ENCODE measurements at places on chromosomes 12 and 14.
A peak's percentile ranks its signal among the peaks of the same experiment; 100 is the strongest.

- DNase-seq, result no peak
Observed at GRCh38 chr14:81042438-81042837, 87.0 kb downstream of the TSHR start.

DNA sequence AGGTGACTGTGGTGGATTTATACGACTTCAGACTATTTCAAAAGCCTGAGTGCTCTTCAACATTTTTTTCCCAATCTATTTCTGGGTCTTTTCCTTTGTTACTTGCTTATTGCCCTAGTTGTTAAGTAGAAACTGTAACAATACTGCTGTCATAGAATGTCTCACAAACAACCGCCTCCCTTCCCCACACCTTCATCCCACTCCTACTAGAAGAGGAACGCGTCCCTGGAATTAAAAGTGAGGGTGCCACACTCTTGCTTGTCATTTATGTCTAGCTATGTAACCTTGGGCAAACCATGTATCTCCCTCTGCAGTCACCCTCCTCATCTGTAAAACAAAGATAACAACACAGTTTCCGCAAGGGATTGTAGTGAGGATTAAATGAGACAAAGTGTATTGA lies 8.6 kb downstream of the BRAP start:
- DNase-seq, result no peak

- peak; percentile 47 for DNase-seq
Observed at GRCh38 chr14:63544591-63545299, 1.6 kb upstream of the PPP2R5E start.

DNA sequence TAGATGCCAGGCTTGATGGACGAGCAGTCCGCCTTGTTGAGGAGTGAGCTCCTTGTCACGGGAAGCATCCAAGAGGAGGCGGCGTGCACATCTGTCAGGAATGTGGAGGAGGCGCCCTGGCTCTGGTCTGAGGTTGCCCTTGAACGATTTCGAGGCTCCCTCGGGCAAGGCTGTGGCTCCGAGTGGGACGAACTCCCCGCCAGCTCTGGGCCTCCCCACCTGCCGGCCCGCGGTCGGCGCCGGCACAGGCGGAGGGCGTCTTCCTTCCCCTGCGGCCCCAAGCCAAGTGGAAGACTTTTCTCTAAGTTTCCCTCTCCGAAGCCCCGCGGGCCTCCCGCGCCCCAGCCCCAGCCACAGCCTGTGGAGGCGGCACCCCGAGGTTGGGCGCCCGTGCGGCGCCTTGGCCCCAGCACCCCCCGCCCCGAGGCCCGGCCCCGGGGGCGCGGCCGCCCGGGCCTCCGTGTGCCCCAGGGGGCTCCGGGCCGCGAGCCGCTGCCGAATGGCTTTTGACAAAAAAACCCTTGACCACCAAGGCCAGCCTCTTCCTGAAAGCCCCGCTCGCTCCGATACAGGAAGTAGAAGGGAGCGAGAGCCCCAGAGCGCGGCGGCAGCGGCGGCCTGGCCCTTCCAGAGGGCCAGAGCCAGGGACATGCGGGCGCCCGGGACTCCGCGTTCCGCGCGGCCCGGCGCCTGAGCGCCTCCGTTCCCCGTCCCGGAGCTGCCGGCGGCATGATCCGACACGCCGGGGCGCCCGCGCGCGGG lies at the start of gene RIN3:
TSS of gene RIN3 (plus strand) at position 578 of the 762 bp plus-strand sequence. CDS start at position 730, 152 bp downstream.
- peak; percentile 59 for DNase-seq

DNA sequence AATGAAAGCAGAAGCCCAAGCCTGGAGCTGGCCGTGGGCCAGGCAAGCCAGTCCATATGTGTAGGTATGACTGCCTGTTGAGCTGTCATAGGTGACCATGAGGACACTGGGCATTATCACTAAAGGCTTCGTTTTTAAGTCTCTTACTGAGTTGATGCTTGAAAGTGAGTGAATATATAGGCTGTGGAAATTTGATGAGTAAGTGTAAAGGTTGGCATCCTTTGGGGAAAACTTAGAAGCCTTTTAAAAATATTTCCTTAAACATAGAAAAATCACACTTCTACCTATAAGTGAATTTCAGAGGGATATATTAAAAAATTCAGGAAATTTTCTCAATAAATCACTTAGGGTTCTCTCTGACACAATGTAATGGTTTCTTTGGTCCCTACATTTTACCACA lies 396.5 kb downstream of the FOXG1 start:
- no peak for DNase-seq

- no peak for DNase-seq
Observed at GRCh38 chr12:4039931-4040330, 166.7 kb upstream of the PARP11 start.

GRCh38 chr12:3199551-3200031 lies 122.4 kb downstream of the TSPAN9 start:
- no peak for DNase-seq

GRCh38 chr12:120051535-120051934 lies 62.5 kb downstream of the BICDL1 start:
- no peak for DNase-seq

DNA sequence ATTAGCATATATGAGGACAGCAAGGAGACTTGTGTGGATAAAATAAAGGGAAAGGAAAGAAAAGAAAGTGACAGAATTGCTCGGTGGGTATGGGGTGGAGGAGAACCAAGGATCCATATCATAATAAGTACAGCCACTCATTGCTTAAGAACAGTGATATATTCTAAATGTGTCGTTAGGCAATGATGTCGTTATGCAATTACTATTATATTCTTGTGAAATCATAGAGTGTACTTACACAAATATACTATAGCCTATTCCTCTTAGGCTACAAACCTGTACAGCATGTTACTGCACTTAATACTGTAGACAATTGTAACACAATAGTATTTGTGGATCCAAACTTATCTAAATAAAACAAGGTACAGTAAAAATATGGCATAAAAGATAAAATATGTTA lies 271.1 kb downstream of the CCER1 start:
- no peak for DNase-seq

- no peak for DNase-seq
Observed at GRCh38 chr12:71335151-71335962, 104.2 kb upstream of the LGR5 start.

- no peak for DNase-seq
Observed at GRCh38 chr12:130715998-130716968, at the start of gene RIMBP2. RIMBP2 (minus strand) TSS chr12:130716299; CDS start chr12:130479013, 237,286 bp downstream.

- DNase-seq, result no peak
Observed at GRCh38 chr12:72337946-72338345, 65.8 kb downstream of the TRHDE start.

DNA sequence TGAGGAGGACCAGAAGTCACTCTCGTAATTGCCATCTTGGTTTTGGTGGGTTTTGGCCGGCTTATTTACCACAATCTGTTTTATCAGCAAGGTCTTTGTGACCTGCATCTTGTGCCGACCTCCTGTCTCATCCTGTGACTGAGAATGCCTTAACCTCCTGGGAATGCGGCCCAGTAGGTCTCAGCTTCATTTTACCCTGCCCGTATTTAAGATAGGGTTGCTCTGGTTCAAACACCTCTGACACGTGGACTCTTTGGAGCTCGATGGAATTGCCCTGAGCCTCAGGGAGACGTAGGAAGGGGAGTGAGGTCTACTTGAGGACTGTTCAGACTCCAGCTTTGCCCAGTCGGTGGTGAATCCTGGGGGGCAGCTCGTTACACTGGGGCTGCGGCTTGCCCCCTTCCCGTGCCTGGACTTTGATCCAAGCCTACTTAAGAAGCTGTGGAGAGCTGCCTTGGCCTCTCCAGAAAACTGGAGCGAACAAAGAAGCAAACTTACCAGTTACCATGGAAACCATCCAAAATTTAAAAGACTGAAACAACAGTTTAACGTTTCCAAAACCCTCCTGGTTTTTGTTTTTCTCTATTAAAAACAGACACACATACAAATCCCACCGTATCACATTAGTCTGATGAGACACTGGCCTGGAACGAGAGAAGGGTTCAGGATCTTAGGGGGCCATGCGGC lies 28.0 kb downstream of the CALM1 start:
- DNase-seq, result no peak

GRCh38 chr12:122987086-122987951 lies 6.8 kb downstream of the ARL6IP4 start:
- DNase-seq, result no peak

GRCh38 chr12:14193639-14194038 lies 171.8 kb upstream of the ATF7IP start:
- DNase-seq, result no peak

DNA sequence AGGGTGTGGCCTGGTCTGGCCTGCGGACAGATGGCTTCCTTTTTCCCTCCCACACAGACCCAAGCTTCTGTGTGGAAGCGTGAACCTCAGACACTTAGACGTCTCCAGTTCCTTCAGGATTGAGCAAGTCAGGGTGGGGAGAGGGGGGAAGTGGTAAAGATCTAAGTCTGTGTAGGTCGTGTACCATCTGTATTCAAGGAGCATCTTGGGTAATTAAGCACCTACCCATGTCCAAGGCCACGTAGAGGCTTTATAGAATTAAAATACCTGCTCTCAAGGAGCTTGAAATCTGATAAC lies 1.7 kb downstream of the AVIL start:
- no peak for DNase-seq

DNA sequence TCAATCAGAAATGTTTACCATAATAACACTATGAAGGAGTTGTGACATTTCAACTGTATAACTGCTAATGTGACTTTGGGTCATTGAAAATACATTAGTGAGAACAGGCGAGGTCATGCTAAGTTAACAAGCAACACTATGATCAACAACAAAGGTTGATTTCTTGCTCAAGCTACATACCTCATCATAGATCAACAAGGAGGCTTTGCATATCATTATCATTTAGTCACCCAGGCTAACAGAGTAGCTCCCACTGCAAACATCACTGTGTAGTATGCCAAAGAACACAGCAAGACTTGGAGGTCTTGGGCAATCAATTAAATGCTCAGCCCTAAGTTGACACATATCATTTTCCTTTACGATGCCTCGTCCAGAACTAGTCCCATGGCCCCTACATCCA lies 212.5 kb downstream of the NOVA1 start:
- no peak for DNase-seq

DNA sequence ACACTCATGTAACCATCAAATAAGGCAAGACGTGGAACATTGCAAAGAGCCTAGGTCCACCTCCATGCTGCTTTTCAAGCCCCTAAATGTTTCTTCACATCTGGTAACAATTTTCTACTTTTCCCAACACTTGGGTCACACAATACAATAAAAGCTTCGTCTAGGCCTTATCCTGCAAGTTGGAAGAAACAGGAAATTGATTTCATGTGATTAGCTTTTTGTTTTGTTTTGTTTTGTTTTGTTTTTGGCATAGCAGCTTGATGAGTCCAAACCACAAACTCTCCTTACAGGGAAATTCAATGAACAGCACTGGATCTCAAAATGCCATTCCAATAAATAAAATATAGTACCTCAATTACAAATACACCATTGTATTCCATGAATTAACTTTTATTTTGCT lies 19.3 kb downstream of the TAS2R50 start:
- no peak for DNase-seq

GRCh38 chr14:33401311-33401710 lies 462.6 kb downstream of the NPAS3 start:
- no peak for DNase-seq

DNA sequence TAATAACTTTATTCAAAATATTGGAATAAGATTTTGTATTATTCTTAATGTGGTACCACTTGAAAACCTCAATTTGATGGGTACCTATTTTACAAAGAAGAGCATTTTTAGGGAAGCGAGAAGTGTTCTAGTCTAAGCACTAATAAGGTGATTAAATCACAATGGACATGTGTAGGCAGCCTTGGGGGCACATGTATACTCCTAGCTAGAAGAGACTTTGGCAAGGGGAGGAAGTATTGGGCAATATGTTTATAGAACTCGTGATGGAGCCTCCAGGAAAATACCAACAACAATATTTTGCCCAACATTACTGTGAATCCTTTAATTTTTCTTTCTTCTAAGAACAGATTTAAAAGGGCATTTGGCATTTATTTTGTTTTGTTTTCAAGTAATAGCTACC lies 280.3 kb downstream of the ADAMTS20 start:
- DNase-seq, result no peak

DNA sequence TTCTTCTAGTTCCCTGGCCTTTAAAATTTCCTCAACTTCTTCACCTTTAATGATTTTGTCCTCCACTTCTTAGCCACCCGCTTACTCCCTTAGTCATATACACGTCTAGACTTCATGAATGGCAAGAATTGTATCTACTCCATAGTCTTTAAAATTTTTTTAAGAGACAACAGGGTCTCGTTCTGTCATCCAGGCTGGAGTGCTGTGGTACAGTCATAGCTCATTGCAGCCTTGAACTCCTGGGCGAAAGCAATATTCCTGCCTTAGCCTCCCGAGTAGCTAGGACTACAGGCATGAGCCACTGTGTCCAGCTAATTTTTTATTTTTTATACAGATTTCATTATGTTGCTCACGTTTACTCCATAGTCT lies 47.9 kb downstream of the BBS10 start:
- DNase-seq, result no peak

DNA sequence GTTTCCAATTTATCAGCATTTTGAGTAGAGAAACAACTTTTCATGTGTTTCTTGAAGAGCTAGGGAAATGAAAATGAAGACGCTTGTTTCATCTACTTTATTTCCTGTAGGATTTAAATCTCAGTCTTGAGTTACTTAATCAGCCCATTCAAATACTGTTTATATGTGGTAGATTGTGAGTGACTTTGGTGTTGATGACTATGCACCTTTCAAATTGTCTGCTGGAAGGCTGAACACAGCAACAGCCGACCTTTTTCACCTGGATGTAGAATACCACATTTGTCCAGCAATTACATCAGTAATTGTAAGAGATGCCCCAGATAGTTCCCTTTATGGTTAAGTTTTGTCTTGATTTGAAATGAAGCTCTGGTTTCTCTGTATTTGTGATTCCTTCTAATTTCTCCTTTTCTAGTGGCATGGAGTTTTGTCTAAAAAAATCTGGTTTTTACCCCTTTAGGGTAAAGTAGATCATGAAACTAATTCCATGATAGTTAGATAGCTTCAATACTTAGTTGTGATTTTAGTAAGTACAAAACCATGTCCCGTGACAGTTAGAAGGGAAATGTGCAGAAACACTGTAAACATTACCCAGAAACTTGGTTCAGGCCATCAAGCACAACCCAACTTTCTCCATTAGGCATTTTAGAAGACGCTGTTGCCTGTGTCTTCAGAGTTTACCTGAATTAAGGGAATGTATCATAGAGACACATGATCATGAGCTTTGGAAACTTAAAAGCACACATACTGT lies 165.0 kb downstream of the SRGAP1 start:
- no peak for DNase-seq

GRCh38 chr12:129873833-129874208 lies 30.0 kb downstream of the TMEM132D start:
- DNase-seq, result no peak

- DNase-seq, result no peak
Observed at GRCh38 chr14:93591506-93591905, 160.8 kb downstream of the UNC79 start.

DNA sequence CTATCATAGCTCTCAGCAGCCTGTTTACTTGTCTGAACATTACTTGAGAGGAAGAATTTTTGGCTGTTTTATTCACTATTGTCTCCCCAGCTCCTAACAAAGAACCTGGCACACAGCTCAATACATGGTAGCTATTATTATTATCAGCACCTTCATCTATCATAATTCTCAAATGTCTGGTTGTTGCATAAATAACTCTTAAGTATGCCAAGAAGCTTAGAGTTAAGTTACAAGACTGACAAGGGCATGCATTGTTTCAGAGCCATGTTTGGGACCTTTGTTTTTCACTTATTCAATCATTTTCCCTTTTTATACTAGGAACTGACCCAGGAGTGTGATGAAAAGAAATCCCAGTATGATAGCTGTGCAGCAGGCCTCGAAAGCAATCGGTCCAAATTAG lies 77.5 kb upstream of the ATP2A2 start:
- DNase-seq, result no peak

All from erythroblast (primary cell).